ENCODE measurements at places on chromosomes 5 and 9. TPM values are rescaled to one million over a fixed set of nuclear protein-coding genes. Genes with fewer than 3 reads are reported as not detected.

TNFSF15 gene
- total RNA-seq: not detected

DIPK1B gene
- total RNA-seq: 26.4 TPM

SLC36A3 gene
- total RNA-seq: not detected

PCDHGC4 gene
- 3.6 TPM for total RNA-seq

PAEP gene
- not detected for total RNA-seq

- no peak for DNase-seq
Observed at GRCh38 chr9:13481274-13481673, 201.8 kb upstream of the MPDZ start.

- DNase-seq: no peak
Observed at GRCh38 chr5:149211566-149211965, 60.1 kb upstream of the AFAP1L1 start.

DNA sequence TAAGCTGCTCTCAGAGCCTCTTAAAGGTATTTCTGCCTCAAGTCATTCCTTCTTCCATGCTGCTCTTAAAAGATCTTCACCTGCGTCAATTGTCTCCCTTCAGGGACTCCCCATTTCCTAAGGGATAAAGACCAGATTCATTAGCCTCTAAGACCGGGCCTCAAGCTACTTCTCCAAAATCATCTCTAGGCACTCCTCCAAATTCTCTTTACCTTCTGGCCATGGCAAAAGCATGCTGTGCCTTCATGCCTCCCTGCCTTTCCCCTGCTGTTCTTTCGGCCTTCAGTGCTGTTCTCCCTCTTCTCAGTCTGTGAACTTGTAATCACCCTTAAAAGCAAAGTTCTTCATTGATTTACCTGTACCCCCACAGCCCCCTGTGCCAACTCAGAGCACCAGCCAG lies 4.4 kb downstream of the TMOD1 start:
- no peak for DNase-seq

DNA sequence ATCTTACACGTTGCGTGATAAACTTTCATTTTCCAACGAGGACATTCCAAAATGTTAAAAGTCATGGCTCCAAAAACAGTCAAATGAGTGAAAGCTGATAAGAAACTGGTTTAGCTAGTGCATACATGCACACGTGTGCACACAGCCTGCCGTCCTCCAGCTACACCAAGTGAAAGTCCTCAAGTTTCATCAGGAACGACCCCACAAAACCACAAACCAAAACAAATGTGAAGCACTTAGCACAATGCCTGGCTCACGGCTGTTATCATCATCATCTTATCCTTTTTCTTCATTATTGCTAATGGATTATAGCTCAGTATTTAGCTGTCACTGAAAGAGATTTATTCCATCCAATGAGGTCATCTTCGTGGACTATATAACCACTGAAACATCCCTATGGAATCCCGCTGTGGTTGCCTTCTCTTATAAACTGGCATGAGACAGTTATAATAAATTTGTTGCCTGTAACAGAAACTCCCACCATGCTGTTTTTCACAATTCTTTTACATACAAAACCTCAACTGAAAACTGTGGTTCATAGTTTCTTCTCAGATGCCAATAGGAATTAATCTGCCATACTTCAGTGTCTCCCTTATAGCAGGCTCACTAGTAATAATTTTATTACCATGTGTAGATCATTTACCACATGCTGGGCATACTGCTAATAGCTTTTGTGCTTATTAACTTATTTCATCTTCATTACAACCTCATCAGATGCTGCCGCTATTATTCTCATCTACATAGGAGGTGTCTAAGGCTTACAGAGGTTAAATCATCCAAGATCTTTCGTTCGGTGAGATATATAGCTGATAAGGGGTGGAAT lies 56.1 kb downstream of the SAXO1 start:
- DNase-seq: no peak

GRCh38 chr5:133233616-133234015 lies 181.8 kb downstream of the HSPA4 start:
- no peak for DNase-seq

GRCh38 chr9:10411272-10411671 lies 201.5 kb downstream of the PTPRD start:
- DNase-seq: no peak

DNA sequence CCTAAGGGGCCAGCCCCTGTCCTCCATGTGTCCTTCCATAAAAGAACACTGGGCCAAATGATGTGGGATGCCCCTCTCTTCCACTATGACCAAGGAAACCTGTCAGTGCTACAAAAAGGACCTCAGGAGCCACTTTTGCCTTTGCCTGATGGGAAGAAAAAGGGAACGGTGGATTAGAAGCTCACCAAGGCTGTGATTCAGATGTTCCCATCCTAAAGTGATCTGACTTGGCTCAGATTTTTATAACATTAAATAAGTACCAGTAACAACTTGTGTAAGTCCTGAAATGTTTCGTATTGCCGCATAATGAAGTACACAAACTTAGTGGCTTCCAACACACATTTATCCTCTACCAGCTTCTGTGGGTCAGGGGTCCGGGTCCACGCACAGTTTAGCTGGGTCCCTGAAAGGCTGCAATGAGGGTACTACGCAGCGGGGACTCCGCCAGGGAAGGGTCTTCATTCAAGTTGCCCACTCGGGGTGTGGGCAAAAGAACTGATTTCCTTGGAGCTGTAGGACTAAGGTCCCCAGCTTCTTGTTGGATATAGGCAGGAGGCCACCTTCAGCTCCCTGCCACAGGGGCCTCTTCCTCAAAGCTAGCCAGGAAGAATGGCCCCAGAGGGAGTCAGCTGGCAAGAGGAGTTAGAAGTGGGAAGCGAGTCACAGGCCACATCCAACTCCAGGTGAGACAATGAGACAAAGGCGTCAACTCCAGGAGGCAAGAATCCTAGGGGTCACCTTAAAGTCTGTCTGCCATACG lies 60.4 kb downstream of the RAPGEF1 start:
- DNase-seq: no peak

- no peak for DNase-seq
Observed at GRCh38 chr9:79257790-79258351, 313.9 kb upstream of the TLE4 start.

DNA sequence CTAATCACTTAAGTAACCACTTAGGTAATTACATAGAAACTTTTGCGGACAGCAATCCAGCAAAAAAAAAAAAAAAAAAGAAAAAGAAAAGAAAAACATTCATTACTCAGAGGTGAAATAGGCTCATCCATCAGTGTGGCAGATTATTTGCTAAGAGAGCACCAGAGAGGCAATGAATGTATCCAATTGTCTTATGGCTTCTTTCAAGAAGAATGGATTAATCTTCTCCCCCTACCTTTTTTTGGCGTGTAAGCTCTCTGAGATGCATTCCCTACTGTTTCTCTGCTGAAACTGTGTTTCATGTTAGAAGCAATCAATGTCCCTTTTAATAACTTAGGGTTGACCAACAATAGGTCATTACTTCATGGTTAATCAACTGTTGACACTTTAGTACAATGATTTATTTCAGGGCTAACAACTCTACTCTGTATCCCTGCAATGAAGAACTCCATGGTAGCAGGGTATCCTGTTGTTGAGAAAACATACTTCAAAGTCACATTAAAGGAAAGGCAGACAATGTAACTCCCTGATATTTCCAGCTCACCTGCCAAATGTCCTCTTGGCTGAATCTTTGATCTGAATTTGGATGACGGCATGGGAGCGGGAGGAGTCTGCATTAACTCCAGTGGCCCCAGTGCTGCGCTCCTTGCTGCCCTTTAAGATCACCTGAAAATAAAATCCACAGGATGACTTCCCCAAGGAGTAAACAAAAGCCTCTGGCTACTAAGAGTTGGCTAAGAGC lies 57.6 kb downstream of the KIF24 start:
- DNase-seq: no peak

- DNase-seq: no peak
Observed at GRCh38 chr5:57695706-57696388, 213.2 kb upstream of the ACTBL2 start.

- DNase-seq: no peak
Observed at GRCh38 chr5:156178117-156178516, 148.8 kb upstream of the SGCD start.

GRCh38 chr9:109212768-109213167 lies 45.7 kb upstream of the FRRS1L start:
- DNase-seq: no peak

DNA sequence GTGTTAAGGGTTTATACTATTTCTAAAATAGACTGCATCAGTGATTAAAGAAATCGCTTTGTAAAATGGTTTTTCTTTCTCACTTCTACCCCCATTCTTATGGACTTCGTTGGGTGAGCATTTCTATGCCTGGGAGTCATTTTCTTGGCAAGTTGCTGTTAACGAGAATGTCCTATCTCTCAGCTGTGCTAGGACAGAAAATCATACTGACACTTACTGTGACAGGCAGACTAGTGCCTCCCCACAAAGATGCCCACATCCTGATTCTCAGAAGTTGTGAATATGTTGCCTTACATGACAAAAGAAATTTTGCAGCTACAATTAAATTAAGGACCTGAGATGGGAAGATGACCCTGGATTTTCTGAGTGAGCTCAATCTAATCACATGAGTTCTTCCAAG lies 65.1 kb upstream of the NMUR2 start:
- DNase-seq: no peak

GRCh38 chr5:80600943-80601693 lies 31.0 kb upstream of the ANKRD34B start:
- DNase-seq: no peak

- no peak for DNase-seq
Observed at GRCh38 chr5:72156946-72157624, 49.8 kb downstream of the MAP1B start.

DNA sequence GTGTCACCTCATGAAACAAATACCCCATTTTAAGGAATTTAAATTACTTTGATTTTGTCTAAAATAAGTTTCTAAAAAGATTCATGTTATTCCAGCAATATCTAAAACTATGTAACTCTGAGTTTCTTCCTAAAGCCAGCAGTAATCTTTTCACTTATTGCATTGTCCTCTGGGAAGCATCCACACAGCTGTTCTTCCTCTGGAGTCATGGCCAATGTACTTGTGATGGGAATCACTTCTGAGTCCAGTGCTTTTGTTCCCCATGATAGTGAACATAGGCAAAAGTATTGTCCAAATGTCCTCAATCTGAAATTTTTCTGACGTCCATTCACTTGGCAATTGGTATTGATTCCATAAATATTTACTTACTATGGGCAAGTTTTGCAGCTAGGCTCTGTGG lies 125.0 kb downstream of the STARD4 start:
- DNase-seq: no peak

- DNase-seq: no peak
Observed at GRCh38 chr5:6393596-6394194, 15.3 kb upstream of the MED10 start.
